ENCODE measurements at places on chromosomes 16 and 17.

GRCh38 chr17:77842528-77843147 is 115.9 kb upstream of the TNRC6C start:
- peak; percentile 48 for DNase-seq

DNA sequence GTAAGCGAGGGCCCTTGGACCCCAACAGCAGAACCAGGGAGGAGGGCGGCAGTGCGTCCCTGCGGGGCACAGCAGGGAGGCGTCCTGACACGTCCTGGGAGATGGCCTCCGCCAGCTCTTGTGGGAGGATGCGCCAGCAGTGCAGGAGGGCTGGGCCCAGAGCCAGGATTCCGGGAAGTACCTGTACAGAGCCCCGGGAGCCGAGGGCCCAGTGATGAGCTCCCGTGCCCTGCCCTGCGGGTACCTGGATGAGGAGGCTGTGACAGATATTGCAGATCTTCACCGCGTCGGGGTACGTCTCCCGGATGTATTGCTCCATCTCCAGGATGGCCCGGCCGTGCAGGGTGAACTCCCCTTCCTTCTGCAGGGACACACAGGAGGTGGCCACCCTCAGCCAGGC is 23.1 kb downstream of the KDM8 start:
- no peak for DNase-seq

DNA sequence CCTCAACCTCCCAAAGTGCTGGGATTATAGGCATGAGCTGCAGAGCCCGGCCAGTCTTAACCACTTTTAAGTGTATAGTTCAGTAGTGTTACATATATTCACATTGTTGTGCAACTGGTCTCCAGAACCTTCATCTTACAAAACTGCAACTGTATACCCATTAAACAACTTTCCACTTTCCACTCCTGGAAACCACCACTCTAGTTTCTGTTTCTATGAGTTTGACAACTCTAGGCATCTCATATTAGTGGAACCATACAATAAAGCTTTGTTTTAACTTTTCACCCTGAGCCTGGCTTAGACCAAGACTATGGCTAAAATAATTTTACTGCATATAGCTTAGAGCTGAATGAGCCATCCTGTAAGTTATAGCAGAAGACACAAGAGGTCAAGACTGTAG is 108.0 kb upstream of the GOT2 start:
- DNase-seq, result no peak

GRCh38 chr17:44907729-44908470 is 7.4 kb downstream of the GFAP start:
- no peak for DNase-seq

DNA sequence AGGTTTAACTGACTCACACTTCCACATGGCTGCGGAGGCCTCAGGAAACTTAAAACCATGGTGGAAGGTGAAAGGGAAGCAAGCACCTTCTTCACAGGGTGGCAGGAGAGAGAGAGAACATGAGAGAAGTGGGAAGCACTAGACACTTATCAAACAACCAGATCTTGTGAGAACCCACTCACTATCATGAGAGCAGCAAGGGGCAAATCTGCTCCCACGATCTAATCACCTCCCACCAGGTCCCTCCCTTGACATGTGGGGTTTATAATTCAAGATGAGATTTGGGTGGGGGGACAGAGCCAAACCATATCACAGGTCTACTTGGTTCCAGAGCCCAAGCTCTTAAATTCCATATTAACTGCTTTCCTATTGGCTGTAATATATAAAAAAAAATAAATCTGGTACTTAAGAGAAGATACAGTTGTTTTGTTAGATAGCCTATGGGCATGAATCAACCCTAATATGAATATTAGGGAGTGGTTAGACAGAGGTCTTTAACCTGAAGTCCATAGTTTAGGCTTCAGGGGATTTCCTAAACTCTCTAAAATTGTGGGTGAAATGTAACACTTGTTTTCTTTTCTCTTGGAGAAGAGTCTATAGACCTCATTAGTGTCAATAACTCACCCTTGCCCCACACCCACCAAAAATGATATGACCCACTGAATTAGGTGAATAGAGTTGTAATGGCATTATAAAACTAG is 56.7 kb downstream of the SKAP1 start:
- no peak for DNase-seq

GRCh38 chr16:77409311-77409710 is 25.5 kb downstream of the ADAMTS18 start:
- no peak for DNase-seq

- no peak for DNase-seq
Observed at GRCh38 chr16:72162105-72162692, 9.8 kb downstream of the PMFBP1 start.

DNA sequence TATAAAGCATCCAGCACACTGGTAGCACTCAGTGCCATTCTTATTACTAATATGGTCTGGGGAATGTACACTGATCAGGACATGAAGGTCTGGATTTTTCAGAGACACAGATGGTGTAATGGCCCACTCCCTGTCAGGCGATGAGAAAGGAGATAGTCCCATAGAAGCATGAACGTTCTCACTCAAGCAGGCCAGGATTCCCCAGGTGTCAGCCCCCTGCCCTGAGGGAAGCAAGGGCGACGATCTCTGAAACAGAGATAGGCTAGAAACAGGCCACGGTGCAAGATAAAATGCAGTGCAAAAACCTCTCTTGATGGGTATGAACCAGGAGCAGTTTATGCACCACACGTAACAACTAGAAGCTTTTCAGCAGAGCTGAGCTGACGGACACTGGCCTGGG is 10.6 kb downstream of the PRPSAP1 start:
- DNase-seq, result no peak

GRCh38 chr16:59605706-59606105 is 871.6 kb upstream of the GOT2 start:
- DNase-seq, result no peak

GRCh38 chr17:28920201-28920600 is 17.3 kb upstream of the DHRS13 start:
- no peak for DNase-seq

DNA sequence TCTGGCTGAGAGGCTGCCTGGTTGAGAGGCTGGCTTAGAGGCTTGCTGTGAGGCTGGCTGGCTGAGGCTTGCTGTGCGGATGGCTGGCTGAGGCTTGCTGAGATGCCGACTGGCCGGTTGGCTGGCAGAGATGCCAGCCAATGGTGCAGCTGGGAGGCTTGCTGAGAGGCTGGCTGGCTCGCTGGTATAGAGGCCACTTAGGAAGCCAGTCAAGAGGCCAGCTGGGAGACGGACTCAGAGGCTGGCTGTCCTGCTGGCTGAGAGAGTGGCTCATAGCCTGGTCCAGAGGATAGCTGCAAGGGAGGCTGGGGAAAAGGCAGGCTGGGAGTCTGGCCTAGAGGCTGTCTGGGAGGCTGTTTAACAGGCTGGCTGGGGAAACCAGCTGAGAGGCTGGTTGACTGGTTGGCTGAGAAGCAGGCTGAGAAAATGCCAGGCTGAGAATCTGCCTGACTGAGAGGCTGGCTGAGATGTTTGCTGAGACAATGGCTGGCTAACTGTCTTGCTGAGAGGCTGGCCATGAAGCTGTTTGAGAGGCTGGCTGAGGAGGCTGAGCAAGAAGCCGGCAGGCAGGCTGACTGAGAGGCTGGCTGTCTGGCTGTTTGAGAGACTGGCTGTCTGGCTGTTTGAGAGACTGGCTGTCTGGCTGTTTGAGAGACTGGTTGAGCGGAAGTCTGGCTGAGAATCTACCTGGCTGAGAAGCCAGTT is 37.5 kb upstream of the ACSM2B start:
- no peak for DNase-seq

- no peak for DNase-seq
Observed at GRCh38 chr16:18853694-18854093, 52.3 kb upstream of the ARL6IP1 start.

GRCh38 chr16:53912155-53912554 is 208.2 kb downstream of the FTO start:
- no peak for DNase-seq

- DNase-seq, result no peak
Observed at GRCh38 chr17:56648806-56649205, 55.3 kb downstream of the NOG start.

GRCh38 chr17:81231121-81231645 is 7.7 kb downstream of the TEPSIN start:
- DNase-seq, result no peak

- DNase-seq, result no peak
Observed at GRCh38 chr16:67677712-67678111, 11.1 kb downstream of the C16orf86 start.

GRCh38 chr16:49020436-49020835 is 261.2 kb downstream of the CBLN1 start:
- DNase-seq, result no peak

GRCh38 chr16:27595993-27596392 is 46.0 kb downstream of the KATNIP start:
- no peak for DNase-seq

Measured in HTR-8/SVneo (cell line).